DMS153 (cell line): ENCODE measurements at places on chromosomes 1 and 21.

- DNase-seq, result no peak
Observed at GRCh38 chr1:245054507-245055270, 100.1 kb upstream of the KIF26B start.

DNA sequence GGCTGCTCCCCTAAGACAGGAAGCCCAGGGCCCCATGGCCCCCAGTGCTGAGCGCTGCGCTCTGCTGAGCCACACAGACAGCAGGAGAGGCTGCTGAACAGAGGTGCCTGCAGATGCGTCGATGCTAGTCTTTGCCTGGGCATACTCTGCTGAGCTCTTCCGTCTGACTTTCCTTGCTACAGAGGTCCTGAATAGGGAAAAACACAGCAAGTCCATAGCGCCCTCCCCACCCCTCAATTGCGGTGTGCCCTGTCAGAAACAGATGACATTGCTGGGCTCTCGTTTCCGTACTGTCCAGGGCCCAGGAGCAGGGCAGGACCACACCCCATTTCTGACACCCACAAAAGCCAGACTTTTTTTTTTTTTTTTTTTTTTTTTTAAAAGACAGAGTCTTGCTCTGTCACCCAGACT is 252.5 kb downstream of the SDCCAG8 start:
- no peak for DNase-seq

DNA sequence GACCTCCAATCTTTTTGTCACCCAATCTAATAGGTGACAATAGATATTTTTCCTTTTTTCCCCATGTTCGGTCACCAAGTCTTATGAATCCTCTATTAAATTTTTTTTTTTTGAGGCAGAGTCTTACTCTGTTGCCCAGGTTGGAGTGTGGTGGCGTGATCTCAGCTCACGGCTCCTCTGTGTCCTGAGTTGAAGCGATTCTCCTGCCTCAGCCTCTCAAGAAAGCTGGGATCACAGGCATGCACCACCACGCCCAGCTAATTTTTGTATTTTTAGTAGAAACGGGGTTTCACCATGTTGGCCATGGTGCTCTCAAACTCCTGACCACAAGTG is 42.5 kb upstream of the MTF1 start:
- no peak for DNase-seq

- no peak for DNase-seq
Observed at GRCh38 chr21:20661745-20662422, 336.3 kb upstream of the NCAM2 start.

GRCh38 chr21:31041295-31042079 is 3.2 kb upstream of the KRTAP19-8 start:
- DNase-seq, result no peak

- no peak for DNase-seq
Observed at GRCh38 chr1:98336472-98337083, 324.9 kb upstream of the SNX7 start.

DNA sequence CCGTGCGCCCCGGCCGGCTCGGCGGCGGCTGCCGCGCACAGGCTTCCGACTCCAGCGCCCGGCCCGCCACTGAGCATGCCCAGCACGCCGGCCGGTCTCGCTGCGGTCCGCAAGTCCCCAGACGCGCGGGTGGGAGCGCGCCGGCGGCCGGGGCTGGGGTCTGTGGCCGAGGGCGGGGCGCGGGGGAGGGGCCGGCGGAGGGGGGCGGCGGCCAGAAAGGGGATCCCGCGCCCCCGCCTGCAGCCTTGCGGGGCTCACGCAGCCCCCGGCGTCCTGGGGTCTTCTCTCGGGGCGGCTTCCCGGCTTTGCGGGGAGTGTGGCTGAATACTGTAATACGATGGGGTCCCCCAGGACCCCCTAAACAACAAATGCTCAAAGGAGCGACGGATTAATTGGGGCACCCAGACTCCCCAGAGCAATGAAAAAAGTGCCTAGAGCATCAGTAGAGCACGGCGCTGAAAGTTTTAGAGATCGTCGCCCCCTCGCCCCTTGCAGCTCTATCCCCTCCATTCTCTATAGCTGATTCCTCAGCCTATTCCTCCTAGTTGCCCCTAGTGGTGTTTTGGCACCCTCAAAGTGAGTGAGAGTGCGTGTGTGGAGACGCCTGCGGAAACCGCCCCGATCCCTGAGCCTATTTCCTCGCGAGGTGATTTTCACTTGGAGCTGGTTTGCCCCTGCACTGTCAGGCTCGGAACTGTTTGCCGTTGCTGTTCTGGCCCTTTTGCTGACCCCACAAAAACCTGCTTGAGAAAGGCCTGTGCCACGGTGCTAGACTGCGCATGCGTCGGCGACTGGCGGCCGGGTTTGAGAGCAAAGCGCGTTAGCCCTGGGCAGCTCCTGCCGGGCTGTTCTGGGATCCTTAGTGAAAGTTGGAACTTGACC is at the start of gene VAV3:
Gene VAV3, minus strand, starts transcription at position 71 of the 882 bp plus-strand sequence. CDS start 311 bp downstream, outside the sequence.
- DNase-seq, result peak; percentile 36

- no peak for DNase-seq
Observed at GRCh38 chr1:177164380-177165068, at the start of gene ASTN1. ASTN1 (minus strand) TSS chr1:177164712; CDS start chr1:177164676, 36 bp downstream.

DNA sequence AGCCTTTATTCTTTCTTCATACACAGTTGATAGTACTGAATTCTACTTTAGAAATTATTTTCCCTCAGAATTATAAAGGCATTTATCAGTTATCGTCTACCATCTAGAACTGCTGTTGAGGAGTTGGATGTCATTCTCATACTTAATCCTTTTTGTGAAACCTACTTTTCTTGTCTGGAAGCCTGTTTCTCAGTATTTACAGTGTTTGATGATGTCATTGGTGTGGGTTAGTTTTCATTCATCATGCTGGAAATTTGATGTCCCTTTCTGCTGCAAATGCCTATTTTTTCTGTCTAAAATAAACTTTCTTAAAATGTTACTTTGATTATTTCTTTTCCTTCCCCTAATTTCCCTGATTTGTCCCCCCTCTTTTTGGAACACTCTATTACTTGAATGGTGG is 22.8 kb upstream of the ZNF281 start:
- DNase-seq, result no peak

GRCh38 chr1:29827237-29827750 is 591.0 kb downstream of the PTPRU start:
- DNase-seq, result no peak

DNA sequence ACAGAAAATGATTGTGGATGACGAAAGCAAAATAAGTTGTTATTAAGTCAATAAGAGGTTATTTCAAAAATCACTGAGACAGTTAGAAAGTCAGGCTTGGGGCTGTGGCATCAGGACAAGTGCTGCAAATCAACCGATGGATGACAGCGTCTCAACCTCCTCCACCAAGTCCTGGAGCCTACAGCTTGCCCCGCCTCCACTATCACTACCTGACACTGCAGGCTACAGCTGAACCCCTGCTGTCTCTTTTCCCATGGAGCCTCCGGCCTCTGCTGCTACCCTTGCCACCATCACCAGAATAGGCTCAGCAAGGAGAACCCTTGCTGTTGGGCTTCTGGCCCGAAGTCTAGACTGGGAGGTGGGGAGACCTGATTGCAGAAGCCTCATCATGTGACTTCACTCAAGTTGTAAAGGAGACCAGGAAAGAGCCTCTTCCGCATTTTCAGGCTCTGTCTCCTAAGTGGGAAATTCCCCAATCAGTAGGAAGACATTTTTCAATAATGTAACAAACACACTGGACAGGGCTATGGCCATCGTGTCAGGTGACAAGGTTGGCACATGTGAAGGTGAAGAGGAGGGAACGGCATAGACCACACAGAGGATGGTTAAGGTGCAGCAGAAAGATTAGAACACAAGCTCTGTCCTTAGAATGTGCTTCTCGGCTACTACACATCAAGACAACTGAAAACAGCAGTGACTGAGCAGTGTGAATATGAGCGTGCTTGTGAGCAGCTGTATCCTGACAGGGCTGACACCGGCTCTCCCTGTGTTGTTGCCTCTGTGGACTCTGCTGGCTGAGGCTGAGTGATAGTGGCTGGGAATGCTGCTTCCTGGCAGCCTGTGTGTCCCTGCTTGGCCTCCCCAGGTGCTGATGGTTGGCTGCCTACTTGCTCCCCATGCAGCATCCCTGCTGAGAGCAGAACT is 660.7 kb downstream of the PTPRU start:
- DNase-seq, result no peak

- no peak for DNase-seq
Observed at GRCh38 chr1:1298861-1299685, 8.7 kb downstream of the ACAP3 start.

DNA sequence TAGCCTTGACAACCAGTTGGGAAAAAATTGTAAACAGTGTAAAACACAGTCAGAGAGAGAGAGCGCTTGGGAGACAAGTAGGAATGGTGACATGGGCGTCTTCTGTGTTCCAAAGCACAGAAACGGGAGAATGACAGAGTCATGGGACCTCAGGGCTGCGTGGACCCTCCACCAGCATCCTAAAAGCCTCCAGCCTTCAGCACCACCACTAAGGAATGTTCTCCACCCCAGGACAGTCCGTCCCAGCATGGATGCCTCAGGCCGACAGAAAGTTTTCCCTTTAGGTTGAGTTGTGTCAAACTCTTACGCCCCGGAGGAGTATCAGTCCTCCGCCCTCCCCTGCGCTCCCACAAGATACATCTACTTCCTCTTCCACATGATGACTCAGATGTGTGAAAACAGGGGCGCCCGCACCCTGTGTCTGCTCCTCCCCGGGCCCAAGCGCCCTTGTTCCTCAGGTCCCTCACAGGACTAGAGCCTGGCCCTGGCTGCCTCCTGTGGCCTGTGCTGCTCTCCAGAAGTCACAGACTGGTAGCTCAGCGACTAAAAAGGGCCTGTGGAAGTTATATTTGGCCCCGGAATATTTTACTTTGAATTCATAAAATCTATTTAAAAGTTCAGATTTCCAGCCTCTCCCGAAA is 63.9 kb upstream of the EFHD2 start:
- DNase-seq, result no peak

GRCh38 chr1:38246955-38247952 is 200.7 kb upstream of the POU3F1 start:
- DNase-seq, result no peak

DNA sequence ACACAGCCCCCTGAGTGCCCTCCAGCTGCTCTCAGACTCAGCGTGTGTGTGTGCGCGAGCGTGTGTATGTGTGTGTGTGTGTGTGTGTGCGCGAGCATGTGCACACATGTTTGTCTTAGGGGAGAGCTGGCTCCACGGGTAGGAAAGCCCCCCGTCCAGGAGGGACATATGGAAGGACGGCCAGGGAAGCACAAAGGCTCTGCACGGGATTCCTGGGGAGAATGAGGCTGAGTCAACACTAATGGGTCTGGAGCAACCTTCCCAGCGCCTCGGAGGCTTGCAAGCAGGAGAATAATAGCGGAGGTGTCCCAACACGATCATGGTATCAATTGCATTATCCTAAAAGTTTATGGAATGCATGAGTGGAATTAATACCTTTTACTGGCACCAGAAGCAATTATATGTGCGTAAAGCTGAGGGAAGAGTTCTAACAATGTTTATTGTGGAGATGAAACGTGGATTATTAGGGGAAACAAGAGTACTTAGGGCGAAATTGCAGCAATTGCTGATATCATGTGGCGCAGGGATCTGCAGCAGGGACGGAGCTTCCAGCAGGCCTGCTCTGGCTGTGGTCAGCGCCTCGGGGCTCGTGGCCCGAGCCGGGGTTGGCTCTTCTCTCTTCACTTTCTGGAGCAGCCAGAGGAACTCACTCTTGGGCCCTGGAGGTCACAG is 40.3 kb upstream of the CCDC27 start:
- no peak for DNase-seq

- DNase-seq, result peak; percentile 45
Observed at GRCh38 chr1:23667411-23667810, 24.2 kb upstream of the RPL11 start.

DNA sequence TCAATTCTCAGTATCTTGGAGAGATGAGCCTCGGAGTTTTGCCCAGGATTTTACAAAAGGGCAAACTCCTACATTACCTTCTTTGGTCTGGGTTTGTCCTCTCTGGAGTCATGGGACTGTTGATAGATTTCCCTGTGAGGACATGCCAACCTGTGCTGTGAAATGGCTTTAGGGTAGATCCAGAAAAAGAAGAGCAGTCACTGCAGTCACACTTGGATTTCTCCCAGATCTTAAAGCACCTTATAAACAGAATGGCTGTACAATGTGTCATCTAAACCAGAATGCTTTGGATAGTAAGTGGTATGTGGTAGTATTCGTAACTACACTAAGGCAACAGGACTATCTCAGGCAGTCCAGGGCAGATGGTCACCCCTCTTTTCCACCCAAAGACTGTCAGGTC is 1.9 kb upstream of the CSRP1 start:
- DNase-seq, result no peak

DNA sequence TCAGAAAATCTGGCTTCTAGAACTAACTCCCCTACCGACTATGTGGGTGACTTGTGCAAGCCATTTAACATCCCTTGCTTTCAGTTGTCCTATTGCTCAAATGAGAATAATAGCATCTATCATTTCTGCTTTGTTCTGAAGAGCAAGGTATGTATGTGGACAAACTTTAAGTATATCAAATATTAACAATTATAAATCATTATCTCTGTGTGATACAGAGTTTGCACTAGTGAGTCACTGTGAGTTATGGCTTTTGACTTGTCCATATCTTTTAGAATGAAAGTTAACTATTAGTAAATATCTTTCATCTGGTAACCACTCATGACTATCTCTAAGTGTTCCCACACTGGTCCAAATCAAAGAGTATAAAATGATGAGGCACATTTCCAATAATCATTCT is 812.9 kb upstream of the ADGRL2 start:
- no peak for DNase-seq

GRCh38 chr1:6927626-6928025 is 142.4 kb downstream of the CAMTA1 start:
- DNase-seq, result no peak

- no peak for DNase-seq
Observed at GRCh38 chr1:66355756-66356155, 178.2 kb upstream of the SGIP1 start.

DNA sequence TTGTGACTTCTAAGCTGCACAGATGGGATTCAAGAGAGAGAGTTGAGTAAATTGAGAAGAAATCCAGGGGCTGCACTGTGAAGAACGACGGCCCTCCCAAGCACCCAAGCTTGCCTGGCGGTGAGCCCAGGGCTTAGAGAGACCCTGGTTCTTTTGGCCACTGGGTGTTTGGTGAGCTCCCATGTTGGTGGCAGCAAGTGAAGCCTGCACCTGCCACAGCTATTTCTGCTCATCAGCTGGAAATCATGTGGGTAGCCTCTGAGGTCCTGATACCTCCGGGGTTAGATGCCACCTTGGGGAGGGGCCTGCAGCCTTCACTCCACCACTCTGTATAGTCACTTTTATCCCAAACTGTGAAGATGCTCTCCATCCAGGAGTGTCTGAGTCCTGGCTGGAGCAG is 6.2 kb upstream of the BTG2 start:
- DNase-seq, result no peak

DNA sequence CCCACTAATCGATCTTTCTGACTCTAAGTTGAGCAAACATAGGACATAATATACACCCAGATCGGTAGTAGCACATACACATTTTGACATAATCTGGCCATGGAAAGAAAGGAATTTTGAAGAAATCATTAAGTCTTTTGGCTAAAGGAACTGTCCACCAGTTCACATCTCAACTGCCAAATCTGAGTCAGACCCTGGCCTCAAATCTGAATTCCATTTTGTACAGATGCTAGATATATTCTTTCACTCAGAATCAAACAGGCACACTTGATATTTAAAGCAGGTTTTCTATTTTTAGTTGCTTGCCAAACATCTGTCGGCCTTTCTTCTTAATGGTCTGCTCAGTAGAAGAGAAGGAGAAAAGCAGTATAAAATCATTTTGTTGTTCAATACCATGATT is 281.8 kb downstream of the BARHL2 start:
- DNase-seq, result no peak

GRCh38 chr1:210792250-210793102 is 341.5 kb downstream of the KCNH1 start:
- no peak for DNase-seq

GRCh38 chr1:32761253-32761877 is 55.8 kb downstream of the YARS1 start:
- peak; percentile 65 for DNase-seq
